Heart right ventricle (tissue), 16 donors: ENCODE measurements at places on chromosomes 1 and 21. TPM values are rescaled to one million over a fixed set of nuclear protein-coding genes. Genes with fewer than 3 reads are reported as not detected.

The KDF1 gene
- polyA plus RNA-seq = 0.15 TPM

The AADACL4 gene
- polyA plus RNA-seq = not detected

The SIPA1L2 gene
- 20.3 TPM for polyA plus RNA-seq

The SPRR1A gene
- polyA plus RNA-seq = not detected

The SPRR2F gene
- not detected for polyA plus RNA-seq

The CELSR2 gene
- 1.8 TPM for polyA plus RNA-seq

The APOBEC4 gene
- polyA plus RNA-seq = not detected

The ITGB2 gene
- 12.7 TPM for polyA plus RNA-seq

The ERVH48-1 gene
- 0.03 TPM for polyA plus RNA-seq

The JMJD4 gene
- 10.4 TPM for polyA plus RNA-seq

GRCh38 chr1:214018386-214019268 lies 30.9 kb downstream of the PROX1 start:
- DNase-seq = no peak

DNA sequence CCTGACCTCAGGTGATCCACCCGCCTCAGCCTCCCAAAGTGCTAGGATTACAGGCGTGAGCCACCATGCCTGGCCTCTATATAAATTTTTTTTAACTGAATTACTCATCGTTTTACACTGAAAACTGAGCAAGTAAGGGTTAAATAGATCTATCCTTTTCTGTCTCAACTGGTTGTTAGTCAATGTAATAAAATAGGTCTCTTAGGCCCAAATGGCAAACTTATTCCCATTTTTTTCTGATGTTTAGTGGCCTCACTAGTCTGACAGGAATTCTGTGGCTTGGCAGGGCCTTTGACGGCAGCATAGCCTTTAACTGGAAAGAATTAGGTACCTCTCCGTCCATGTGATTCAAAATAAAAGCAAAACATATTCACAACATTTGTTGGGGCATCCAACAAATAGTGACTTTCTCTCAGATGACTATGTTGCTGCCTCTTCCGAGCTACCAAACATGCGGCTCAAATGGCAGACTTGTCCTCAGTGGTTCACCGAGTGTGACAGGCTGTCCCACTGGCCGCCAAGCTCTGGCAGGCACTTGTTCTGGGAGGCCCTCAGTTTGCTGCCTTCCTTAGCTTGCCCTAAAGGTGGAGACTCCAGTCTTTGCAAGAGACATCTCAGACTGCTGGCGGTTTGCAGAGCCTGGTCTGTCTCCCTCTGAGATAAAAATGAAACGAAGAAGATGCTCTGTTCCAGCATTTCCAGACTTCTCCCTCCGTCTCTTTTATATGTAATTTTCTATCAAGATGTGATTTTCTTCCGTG lies 17.4 kb downstream of the ATP1A4 start:
- DNase-seq = no peak

DNA sequence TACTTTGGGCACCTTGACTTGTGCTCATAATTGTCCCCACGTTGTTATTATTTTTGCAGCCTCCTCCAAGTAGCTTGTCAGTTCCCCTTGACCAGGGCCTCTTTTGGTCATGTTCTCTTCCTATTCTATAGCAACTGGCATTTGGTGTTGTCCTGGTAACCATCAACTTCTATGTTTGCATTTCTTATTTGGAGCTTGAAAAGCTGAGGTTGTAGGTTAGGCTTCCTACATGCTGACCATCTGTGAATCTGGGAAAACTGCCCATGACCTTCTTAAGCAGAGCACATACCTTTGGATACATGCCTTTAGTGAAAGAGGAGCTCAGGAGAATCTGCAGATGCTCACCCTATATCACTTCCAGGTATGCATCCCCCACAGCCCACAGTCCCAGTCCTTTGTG lies 160.8 kb downstream of the HHAT start:
- no peak for DNase-seq

GRCh38 chr1:27339213-27339612 lies 2.6 kb upstream of the SYTL1 start:
- no peak for DNase-seq

GRCh38 chr1:174135211-174135610 lies 24.1 kb upstream of the RABGAP1L start:
- no peak for DNase-seq

GRCh38 chr21:33401630-33401992 lies 1.6 kb upstream of the IFNGR2 start:
- DNase-seq = no peak

GRCh38 chr1:204754821-204755220 lies 69.3 kb upstream of the LRRN2 start:
- no peak for DNase-seq

GRCh38 chr1:223076362-223076761 lies 66.7 kb downstream of the TLR5 start:
- peak; percentile 58 for DNase-seq

GRCh38 chr1:117036018-117036461 lies 24.1 kb upstream of the TTF2 start:
- no peak for DNase-seq

DNA sequence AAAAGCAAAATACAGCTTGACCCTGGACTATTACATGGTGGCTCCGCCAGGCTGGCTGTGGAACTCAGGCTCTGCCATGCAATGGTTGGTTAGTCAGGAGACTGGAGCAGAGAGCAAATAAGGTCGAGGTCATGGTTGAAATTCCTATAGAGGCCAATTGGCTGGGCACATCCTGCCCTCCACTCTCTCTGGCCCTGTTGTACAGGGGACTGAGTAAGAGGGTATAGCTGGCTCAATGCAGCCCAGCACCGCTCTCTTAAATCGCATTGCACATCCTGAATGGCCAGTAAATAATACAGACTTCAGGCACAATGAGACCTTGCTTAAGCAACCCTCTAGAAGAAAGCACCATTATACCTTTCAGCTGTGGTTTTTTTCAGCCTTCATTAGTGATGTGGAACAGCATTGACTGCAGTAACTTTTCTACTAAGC lies 59.3 kb upstream of the PPP2R5A start:
- no peak for DNase-seq

DNA sequence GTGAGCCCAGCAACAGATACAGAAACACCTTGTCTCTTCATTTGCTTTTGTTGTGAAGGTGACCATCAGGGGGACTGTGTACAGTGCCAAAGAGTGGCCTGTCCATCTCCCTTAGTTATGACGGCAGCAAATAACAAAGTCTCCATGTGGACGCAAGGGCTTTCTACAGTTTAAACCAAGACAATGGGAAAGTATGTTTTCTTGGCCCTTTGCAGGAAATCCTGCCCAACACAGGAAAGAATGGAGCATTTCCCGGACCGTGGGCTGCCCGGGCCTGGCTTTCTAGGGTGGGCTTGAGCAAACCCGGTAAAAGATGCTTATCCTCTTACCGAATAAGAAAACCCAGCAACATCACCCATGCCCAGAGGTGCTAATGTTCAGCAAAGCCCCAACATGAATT lies 87.3 kb downstream of the ZBTB18 start:
- DNase-seq = peak; percentile 29

DNA sequence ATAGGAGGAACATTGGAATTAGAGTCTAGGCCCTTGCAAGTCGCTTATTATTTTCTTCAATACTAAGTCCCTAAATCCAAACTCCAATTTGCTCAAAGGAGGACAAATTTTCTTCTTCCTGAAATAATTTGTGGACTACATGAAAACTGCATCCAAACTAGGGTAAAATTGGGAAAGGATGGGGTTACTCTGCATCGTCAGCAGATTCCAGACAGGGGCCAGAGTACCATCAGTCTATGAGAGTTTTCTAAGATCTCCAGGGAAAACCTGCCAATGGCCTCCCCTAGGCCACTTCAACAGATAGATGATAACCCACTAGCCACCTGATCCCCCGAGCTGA lies 508 bp downstream of the HEYL start:
- DNase-seq = no peak

GRCh38 chr1:29122682-29123052 lies 1.0 kb downstream of the TMEM200B start:
- peak; percentile 73 for DNase-seq

DNA sequence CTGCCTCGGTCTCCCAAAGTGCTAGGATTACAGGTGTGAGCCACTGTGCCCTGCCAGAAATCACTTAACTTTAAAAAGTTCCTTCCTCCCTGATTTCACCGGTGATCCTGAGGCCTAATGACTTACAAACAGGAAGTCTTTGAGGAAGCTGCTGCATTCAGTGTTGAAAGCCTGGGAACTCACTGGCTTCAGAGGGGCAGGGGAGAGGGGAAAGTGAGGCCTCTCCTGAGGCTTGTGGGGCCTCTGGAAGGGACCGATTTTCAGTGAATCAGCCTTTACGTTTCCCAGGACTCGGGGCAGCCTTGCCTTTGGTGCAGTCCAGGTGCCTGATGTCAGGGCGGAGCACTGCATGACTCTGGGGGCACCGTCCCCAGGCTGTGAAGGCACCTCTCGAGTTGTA lies 30.1 kb upstream of the ARHGEF10L start:
- no peak for DNase-seq
